Activated CD4-positive, CD25-positive, alpha-beta regulatory T cell treated with anti-CD3 and anti-CD28 coated beads, Interleukin-2, amount 50 U/mL, for 24 hours (primary cell): ENCODE measurements at places on chromosomes 1 and 21.

DNA sequence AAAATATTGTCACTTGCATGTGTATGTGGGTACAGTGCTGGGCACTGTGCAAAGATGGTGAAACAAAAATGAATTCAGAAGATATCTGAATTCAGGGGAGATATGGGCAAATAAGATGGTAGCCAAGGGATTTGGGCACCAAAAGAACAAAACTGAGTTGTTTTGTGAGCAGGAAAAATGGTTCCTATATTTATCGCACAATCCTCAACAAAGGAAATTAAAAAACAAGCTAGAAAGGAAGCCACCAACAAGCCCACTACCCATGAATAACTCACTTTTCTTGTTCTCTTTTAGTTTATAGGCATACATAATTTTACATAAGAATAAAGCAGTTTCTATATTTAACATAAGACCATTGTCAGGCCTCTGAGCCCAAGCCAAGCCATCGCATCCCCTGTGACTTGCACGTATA lies 40.7 kb upstream of the VASH2 start:
- ATAC-seq: no peak

- no peak for ATAC-seq
Measured at GRCh38 chr1:231786126-231786525, 159.5 kb downstream of the DISC1 start.

DNA sequence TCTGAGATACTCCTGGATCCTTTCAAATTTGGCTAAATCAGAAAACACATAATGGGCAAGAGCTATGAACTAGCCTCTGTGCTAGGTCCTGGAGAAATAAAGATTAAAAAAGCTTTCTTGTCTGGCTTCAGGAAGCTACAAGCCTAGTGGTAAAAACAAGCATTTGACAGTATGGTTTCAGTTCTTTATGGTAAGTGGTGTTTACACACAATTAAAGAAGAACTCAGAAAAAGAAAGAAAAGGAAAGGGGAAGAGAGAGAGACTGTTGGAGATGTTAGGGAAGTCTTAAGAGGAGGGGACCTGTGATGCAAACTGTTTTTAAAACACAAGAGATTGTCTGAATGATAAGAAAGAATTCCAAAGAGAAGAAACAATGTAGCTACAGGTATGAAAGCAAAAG lies 1.8 kb downstream of the OR10J1 start:
- no peak for ATAC-seq

DNA sequence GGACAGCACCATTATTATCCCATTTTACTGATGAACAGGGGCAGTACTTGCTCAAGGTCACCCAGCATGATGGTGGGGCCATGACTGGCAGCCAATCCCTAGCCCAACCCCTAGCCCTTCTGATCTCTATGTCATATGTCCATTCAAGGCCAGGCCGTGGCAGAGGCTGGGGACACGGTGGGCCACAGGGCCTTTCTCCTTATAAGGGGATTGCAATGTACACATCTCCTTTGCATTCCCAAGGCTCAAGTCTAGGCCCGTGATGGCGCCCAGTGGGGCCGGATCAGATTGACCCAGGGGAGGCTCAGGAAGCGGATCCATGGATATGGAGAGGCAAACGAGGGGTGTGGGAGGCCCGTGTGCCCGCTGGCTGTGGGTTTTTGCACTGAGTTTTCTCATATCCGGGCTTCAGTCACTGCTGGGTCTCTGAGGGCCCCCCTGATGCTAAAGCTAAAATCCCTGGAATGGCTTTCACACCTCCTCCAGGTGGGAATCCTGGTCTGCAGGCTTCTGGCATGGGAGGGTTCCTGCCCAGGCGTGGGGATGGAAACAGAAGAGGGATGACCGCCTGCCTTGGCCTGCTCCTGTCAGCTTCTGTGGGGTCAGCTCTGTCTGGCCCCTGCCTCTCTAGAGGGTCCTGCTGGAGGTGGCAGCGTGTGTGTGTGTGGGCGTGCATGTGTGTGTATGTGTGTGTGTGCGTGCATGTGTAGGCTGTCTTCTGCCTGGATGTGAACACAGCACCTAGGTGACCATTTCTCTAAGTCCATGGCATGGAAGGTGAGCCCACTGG lies 2.1 kb downstream of the MYOM3 start:
- no peak for ATAC-seq

GRCh38 chr1:239606850-239607400 lies 220.6 kb downstream of the CHRM3 start:
- ATAC-seq: no peak

DNA sequence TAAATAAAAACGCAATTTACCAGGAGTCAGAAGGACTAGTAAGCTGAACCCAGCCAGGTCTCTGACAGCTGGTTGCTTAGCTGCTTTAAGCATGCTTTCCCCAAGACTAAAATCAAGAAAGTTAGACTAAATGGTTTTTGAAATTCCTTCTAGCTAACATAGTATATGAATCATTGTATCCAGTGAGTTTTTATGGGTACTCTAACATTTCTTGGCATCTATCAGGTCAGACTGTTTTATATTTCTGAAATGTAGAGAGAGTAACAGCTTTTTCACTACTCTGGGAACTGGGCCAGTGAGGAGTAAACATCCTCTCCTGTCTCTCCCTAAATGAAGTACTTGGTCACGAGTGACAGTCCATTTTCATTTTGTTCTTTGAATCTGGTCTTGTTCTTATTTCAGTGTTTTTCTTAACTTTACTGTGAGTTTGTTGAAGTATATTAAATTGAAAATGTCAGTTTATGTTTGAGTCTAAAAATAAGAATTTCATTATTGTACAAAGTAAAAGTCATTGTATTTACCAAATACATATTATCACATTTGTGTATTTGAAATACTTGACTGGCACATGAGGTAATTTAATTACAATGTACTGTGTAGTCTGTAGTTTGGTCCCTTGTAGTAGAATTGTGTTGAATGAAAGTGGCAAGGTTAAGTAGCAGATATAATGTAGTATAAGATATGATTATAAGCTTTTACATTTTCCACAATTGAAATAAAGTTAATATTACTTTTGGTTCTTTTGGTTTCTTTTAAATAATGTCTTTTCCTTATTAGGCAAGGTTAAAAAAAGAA lies 47.6 kb downstream of the PKN2 start:
- ATAC-seq: no peak

GRCh38 chr1:55288245-55288644 lies 73.1 kb upstream of the USP24 start:
- peak; percentile 17 for ATAC-seq

- ATAC-seq: no peak
Measured at GRCh38 chr1:228900886-228901392, 165.7 kb downstream of the RHOU start.

- no peak for ATAC-seq
Measured at GRCh38 chr1:36137776-36138175, 11.5 kb downstream of the TRAPPC3 start.

- no peak for ATAC-seq
Measured at GRCh38 chr1:111948209-111949171, 41.0 kb downstream of the KCND3 start.

DNA sequence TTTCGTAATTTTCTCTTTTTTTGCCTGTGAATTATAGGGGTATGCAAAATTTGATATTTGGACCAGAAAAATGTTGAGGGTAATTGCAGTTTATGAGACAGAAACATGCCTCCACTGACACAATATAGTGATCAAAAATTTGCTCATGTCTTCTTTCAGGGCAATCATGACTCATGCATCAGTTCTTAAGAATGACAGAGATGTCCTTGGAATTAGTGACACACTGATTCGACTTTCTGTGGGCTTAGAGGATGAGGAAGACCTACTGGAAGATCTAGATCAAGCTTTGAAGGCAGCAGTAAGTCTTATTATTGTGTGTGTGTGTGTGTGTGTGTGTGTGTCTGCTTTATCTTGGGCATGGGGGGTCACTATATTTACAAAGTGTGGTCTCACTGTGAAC lies 27.5 kb downstream of the CTH start:
- ATAC-seq: peak; percentile 64

DNA sequence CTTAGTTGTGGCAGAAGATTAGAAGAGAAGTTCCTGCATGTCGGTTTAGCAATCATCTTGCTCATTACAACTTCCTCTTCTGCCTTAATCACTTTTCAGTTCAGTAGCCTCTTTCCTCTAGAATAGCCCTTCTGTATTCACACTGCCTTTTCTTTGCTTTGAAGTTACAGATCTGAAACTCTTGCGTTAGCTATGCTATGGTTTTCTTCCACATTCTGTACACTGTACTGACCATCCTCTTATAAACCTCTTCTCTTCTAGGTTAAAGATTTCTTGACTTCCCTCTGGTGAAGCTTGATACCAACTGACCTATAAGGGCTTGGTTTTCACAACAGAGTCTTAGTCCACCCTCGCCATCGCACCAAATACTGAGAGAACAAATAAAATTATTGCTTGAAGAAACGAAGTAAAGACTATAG lies 35.0 kb downstream of the C21orf91 start:
- peak; percentile 29 for ATAC-seq

DNA sequence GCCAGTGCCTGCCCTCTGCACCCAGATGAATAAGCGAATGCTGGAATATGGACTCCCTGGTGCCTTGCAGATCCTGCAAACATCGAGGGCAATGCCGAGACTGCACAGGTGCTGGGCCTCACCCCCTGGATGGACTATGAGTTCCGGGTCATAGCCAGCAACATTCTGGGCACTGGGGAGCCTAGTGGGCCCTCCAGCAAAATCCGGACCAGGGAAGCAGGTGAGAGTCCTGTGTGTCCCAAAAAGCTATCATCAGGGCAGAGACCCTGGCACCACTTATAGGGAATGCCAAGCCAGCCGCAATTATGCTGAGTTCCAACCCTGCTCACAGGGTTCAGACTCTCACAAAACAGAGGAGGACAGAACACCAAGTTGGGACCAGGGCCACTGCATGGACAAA lies 17.2 kb downstream of the TMEM81 start:
- no peak for ATAC-seq

DNA sequence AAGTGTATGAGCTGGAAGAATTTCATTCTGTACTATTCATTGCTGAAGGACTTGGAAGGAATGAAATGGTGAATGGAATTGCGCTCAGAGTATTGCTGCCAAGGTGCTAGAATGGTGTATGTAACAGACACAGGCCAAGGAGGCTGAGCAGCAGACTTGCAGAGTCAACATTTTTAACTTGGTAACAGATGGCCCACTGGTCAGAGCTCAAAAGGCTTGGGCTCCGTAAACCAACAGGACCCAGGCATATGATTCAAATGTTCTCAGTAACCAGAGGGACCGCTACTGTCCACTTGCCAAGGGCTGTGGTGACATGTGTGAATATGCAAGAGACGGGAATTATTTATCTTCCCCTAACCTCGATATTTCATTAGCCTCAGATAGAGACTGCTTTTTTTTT lies 28.8 kb upstream of the PTGFRN start:
- no peak for ATAC-seq

DNA sequence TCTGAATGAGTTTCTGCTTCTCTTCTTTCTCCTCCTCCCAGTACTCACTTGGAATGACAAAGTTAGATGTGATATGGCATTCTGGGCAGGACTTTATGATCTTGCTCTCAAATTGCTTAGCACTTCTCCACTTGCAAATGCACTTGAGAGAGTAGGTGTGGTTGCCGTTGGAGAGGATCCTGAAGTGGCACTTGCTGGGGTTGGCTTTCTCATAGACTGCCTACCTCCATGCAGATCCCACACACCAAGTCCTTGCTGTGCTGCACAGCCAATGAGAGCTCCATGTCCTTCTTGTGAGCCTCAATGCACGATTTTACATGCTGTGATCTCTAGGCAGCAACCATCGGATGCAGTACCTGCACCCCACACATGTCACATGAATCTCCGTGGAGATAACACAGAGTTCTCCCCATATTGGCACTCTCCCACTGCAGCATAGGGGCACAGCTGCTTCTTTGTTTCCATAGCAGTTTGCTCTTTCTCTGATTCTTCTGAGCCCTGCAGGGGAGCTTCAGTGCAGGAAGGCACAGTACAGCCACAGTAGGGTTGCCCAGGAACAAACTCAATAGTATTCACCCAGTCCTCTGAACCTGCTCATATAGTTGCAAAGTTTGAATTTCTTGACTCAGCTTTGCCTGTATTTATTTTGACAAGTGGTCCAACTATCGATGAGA lies 45.2 kb downstream of the ZNF691 start:
- ATAC-seq: no peak

- ATAC-seq: no peak
Measured at GRCh38 chr1:150798525-150798924, 9.5 kb downstream of the CTSK start.

DNA sequence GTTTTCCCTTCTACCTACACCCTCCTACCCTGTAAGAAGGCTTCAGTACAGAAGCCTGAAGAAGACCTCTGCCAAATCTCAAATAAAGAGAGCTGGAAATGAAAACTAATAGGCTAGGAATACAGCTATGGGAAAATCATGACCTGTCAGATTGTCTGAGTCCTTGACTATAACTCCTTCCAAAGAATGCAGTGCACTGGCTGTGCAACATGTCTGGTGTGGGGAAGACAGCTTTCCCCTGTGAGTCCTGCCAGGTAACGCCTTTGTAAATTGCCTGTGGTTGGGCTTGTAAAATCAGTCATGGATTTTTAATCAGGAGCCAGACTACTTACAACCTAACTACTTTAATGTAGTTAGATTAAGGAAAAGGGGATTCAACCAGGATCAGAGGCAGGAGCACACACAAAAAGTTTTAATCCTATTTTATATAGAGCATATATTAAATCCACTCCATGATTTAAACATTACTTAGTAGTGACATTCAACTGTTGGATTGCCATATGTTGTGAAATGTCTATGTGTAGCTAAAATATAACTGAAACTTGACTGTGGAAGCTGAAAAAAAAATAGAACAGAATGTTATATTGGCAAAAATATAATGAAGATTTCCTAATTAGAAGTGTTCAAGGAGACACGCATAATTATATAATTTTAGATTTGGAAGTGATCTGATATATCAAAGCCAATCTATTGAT lies 1667.8 kb downstream of the KCNT2 start:
- no peak for ATAC-seq

GRCh38 chr1:202642212-202642611 lies 68.0 kb downstream of the SYT2 start:
- no peak for ATAC-seq

- ATAC-seq: no peak
Measured at GRCh38 chr1:171799166-171799565, 17.7 kb downstream of the METTL13 start.

DNA sequence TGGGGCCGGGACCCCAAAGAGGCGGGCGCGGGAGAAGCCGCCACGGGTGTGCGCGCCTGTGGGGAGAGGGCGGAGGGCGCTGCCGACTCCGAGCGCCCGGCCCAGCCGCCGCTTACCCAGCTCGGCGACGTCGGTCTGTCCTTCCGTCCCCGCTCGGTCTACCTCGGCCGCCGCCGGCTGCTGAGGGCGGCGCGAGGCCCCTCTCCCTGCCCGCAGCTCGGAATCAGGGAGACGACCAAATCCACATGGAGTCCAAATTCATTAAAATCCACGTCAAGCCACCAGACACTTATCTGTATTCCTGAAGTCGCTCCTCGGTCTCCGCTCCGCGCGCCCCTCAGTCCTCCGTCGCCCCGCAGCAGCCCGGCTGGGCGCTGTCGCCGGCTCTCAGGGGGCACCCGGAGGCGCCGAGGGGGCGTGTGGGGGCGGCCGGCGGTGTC lies 637 bp downstream of the PLXNA2 start:
- no peak for ATAC-seq
